Upper lobe of left lung (tissue), 6 donors: ENCODE measurements at places on chromosomes 7 and 10. TPM values are rescaled to one million over a fixed set of nuclear protein-coding genes. Genes with fewer than 3 reads are reported as not detected.
A peak's percentile ranks its signal among the peaks of the same experiment; 100 is the strongest.

DNA sequence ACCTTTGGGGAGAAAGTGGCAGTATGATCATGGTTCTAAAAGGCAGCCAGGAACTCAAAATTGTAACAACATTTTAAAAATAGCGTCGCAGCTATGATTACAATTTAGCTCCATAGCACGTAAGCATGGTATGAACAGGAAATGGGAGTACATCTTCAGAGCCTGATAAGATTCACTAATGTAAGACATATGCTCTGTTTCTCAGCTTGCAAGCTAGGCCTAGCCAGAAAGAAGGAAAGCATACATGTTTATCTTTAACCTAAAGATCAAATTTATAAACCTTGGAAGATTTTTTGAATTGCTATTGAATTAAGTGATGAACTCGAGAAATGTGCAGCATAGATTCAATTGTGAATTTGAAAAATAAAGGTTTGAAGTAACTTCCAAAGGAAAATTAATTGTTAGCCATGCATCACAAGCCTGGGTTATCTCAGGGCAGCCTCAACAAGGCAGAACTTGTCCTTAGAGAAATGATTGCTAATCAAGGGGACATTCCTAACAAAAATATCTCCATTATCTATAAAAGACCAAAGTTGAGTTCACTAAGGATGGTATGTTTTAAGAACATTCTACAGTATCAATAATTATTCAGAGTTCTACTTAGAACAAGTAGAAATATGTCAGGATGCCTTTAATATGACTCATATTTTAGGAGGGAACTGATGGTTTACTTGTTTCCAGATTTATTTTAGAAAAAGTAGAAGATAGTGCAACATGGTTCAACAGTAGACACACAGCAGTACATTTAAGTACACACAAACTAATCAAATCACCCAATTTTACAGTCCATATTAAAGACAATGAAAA, 38.8 kb upstream of the SEPTIN7 start:
- H3K4me3 ChIP-seq, result no peak overlapping the region
- H3K4me1 ChIP-seq, result peaks cover 17% of the 10 kb centered on the region
- no peak for DNase-seq
- H3K27ac ChIP-seq, result peak overlapping the region; percentile 24
- H3K36me3 ChIP-seq, result no peaks in the 10 kb centered on the region

GRCh38 chr7:28539289-28539981, 127.1 kb downstream of the CREB5 start:
- DNase-seq, result no peak
- H3K27me3 ChIP-seq, result no peaks in the 10 kb centered on the region
- H3K27ac ChIP-seq, result no peak overlapping the region
- no peaks in the 10 kb centered on the region for H3K36me3 ChIP-seq
- no peak overlapping the region for H3K4me3 ChIP-seq

APBB1IP gene
- 15.8 TPM for total RNA-seq

GRID2IP gene
- total RNA-seq, result 0.30 TPM

CPXM2 gene
- total RNA-seq, result 0.61 TPM
